ENCODE measurements at places on chromosomes 16 and 17.
A peak's percentile ranks its signal among the peaks of the same experiment; 100 is the strongest.

- no peak for DNase-seq
Observed at GRCh38 chr16:77589071-77589765, 133.1 kb upstream of the NUDT7 start.

DNA sequence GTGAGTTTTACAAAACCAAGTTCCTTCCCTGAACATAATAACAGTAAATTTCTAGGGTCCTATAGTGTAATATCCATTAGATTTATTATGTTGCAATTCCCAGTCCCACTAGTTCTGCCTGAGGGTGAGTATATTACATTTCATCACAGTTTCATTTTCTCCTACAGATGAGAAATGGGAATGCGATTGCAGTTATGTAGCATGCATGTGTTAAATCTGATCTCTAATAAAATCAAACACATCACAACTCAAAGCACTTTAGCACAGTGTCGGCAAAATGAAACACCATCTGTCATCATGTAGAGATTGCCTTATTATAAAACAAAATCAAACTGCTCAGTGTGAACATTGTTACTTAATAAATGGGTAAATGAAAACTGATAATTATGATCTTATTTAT, 180.5 kb upstream of the TOX3 start:
- DNase-seq = no peak

DNA sequence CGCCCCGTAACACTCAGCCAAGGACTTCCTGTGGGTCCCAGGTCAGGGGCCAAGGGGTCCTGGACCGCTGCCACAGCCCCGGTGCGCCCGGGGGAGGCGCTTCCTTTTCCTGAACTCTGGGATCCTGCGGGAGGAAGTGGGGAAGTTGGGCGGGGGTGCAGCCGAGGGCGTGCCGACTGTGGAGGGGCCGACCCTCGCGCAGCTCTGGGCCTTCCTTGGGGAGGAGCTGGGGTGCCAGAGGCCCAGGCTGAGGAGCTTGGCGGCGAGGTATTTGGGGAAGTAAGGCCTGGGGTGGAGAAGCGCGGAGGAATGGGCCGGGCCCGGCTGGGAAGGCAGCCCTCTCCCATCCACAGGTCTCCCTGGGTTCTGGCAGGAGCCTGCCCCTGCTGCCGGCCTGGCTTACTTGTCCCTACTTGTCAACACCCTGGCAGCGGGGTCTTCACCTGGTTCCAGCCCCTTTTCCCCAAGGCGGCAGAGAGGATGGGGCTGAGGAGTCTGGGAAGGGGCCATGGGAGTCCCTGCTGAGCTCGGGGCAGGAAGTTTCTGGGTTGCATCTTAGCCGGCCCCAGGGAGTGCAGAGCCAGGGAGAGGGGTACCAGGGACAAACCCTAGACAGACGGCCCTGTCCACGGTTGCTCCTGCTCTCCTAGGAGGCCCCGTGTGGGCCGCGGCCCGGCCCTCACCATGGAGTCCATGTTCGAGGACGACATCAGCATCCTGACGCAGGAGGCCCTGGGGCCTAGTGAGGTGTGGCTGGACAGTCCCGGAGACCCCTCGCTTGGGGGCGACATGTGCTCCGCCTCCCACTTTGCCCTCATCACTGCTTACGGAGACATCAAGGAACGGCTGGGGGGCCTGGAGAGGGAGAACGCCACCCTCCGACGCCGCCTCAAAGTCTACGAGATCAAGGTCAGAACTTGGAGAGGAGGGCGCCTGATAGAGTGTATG, 1.7 kb downstream of the TBKBP1 start:
- DNase-seq = no peak

DNA sequence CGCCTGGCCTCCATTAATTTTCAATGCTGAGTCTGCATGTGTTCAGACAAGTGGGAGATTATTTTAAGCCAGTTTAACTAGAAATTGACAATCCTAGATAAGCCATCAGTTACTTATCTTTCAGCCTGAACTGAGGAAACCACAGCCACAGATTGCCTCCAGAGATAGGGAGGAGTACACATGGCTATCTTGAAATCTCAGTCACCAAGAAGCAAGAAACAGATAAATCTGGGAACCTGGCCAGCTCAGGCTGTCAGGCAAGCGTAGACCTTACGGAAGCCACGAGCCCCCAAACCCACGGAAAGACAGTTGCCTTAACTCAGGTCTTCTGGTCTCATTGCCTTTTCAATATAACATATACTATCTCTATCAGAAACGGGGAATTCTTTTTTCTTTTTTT, 2.0 kb upstream of the GLG1 start:
- no peak for DNase-seq

DNA sequence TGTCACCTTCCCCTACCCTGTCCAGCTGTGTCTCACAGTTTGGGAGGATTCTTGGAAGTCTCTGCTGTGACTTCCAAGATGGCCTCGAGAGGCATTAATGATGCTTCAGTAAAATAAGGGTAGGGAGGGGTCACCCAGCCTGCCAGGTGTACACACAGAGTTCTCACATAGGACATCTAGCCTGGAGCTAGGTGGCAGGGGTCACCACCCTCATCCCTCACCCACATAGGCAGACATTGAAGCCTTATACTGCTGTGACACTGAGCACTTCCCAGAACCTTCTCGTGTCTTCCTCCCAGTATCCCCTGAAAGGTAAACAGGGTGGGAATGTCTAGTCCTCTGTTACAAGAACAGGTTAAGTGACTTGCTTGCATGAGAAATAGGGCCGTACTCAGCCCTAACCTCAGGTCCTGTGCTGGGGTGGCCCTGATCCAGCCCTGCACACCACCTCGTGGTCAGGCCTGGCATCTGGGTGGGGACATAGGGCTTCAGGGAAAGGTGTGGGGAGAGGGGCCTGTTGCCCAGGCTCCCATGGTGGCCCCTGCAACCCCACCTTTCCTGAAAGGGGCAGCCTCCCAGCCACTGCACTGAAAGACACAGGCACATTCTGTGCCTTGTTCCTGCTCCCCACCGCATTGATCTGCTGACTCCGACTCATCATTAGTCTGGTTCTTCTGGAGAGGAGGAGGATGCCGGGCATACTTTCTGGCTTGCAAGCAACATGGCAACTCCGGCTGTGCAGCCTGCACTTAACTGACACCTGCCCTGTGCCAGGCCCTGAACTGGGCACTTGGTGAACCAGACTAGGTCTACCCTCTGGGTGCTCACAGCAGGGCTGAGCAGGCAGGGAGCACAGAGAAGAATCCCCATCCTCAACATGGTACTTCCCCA, 3.6 kb upstream of the MMP15 start:
- DNase-seq = no peak

DNA sequence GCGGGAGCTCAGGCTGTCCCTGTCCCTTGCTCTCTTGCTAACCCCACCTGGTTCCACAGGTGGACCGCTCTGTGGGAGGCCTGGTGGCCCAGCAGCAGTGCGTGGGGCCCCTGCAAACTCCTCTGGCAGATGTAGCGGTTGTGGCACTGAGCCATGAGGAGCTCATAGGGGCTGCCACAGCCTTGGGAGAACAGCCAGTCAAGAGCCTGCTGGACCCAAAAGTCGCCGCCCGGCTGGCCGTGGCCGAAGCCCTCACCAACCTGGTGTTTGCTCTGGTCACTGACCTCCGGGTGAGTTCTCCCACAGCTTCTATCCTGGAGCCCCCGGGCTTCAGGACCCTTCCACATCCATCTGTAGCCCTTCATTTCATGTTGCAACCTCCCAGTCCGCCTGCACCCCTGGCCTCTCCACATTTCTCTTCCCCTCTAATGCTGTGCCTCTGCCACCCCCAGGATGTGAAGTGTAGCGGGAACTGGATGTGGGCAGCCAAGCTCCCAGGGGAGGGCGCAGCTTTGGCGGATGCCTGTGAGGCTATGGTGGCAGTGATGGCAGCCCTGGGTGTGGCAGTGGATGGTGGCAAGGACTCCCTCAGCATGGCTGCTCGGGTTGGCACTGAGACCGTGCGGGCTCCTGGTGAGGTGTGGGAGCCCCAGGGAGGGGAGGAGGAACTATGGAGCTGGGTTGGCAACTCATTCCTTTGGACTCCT, 15.9 kb downstream of the PFAS start:
- DNase-seq = no peak

GRCh38 chr16:679814-680624, at the start of gene STUB1:
STUB1 (plus strand) TSS chr16:680410; CDS start chr16:680526, 116 bp downstream.
- peak; percentile 80 for DNase-seq

DNA sequence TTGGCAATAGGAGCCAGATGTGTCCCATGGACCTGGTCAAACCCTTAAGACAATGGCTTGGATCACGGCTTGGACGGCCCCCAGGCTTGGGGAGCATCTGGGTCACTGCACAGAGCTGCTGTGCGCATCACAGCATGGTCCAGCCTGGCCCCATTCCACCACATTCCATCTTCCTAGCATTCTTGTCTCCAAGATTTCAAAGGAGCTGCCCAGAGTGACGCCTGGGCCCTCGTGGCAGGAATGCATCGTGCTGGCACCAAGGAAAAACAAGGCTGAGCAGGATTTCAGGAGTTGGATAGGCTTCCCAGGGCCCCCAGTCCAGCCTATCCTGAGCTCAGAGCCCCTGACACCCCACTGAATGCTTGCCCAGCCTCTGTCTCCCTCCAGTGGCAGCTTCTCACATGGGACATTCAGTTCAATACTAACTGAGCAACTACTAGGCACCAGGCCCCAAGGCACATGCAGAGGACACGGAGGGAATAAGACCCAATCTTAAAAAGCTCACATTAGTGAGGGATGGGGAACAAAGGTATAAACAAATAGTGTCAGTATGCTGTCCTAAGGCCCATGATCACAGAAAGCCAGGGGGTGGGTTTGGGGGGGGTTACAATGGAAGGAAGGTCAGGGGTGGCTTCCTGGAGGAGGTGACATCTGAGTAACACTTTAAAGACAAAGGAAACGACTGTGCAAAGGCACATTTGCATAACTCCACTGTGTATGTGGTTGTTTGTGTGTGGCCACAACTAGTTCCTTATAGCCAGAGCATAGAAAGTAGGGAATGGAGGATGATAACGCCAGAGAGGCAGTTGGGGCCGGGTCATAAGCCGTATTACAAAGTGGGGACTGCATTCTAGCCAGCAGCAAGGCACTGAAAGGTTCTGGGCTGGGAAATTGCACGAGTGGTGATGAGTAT, 34.1 kb downstream of the TK2 start:
- no peak for DNase-seq

DNA sequence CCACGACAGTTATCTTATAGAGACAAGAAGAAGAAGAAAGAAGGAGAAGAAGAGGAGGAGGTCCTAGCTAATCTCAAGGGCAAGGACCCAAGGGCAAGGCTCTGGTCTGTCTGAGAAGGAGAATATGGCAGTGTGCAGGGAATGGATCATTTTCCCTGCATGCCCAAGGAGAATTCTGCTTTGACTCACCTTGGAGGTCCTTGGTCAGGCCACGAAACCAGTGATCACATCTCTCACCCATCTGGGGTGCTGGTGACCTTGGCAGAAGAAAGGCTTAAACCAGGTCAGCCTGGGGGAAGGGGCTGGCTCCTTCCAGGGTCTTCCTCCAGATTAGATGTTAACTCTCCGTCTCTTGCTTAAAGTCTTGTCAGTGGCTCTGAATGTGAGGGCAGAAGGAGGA, 1.6 kb upstream of the FMNL1 start:
- DNase-seq = no peak
